ENCODE measurements at places on chromosomes 11 and 22.
A peak's percentile ranks its signal among the peaks of the same experiment; 100 is the strongest.

GRCh38 chr11:95076416-95076815 is 9.7 kb downstream of the SRSF8 start:
- DNase-seq = peak; percentile 21

- peak; percentile 50 for DNase-seq
Measured at GRCh38 chr22:45552580-45553350, 50.1 kb downstream of the FBLN1 start.

DNA sequence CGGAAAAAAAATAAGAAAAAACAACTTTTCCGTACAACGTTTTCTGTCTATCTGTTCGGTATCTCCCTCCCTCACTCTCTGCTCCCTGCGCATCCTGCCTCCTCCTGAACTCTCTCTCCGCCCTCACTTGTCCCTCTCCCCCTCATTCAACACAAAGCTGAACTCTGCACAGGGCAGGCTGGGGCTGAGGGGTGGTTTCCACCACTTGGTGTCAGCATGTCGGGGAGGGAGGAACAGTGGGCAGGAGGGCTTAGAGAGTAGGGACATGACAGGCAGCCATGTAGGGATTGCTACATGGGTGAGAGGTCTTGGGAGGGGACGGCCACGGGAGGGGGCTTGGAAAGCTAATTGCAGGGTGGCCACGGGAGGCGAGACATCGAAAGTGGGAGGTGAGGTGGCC is 17.6 kb downstream of the SLC22A12 start:
- DNase-seq = no peak

GRCh38 chr11:115872416-115872815 is 368.2 kb upstream of the CADM1 start:
- no peak for DNase-seq

DNA sequence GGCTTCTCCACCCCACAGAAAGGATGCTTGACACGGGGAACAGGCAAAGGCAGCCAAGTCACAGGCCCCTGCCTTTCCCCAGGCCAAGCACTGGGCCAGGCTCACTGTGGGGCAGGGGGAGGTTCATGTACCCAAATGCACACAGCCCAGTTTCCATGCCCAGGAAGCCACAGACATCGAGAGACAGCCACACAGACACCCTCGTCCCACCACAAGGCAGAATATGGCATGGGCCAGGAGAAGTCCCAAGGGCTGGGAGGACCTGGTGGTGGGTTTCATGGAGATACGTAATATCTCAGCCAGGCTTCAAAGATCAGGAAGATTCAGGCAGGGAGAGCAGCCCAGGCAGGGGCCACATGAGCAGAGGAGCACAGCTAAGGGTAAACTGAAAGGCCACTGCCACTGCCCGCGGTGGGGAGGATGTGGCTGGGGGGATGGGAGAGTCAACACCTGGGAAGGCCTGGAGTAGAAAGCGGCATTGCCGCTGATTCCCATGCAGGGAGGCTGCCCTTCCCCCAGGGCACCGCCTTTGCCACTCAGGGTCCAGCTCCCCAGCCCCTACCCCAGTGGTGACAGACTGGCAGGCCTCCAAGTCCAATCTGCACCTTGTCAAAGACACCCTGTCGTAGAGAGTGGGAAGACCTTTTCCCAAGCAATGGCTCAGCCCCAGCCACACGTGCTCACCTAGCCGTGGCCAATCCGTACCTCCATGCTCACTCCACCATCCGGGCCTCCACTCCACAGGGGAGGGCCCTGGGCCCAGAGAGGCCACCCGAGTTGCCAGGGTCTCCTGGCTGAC is 2.4 kb upstream of the MFNG start:
- DNase-seq = no peak

- no peak for DNase-seq
Measured at GRCh38 chr11:16833026-16833425, 94.6 kb downstream of the C11orf58 start.

DNA sequence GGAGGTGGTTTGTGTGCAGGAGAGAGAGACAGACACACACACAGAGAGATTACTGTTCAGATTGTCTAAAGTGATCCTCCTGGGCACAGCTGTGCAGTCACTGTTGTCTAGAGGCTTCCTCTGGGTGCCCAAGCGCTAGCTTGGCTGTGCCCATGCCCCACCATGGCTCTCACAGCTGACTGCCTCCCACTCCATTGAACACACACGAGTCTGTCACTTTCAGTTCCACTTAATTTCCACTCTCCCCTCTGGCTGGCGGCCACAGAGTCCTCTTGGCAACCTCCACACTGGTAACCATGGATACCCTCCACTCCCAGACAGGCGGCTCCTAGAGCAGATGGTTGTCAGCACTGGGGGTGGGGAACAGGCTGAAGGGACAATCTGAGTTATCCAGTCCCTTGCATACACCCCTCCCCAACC is 29.1 kb downstream of the MAP6 start:
- DNase-seq = peak; percentile 45

DNA sequence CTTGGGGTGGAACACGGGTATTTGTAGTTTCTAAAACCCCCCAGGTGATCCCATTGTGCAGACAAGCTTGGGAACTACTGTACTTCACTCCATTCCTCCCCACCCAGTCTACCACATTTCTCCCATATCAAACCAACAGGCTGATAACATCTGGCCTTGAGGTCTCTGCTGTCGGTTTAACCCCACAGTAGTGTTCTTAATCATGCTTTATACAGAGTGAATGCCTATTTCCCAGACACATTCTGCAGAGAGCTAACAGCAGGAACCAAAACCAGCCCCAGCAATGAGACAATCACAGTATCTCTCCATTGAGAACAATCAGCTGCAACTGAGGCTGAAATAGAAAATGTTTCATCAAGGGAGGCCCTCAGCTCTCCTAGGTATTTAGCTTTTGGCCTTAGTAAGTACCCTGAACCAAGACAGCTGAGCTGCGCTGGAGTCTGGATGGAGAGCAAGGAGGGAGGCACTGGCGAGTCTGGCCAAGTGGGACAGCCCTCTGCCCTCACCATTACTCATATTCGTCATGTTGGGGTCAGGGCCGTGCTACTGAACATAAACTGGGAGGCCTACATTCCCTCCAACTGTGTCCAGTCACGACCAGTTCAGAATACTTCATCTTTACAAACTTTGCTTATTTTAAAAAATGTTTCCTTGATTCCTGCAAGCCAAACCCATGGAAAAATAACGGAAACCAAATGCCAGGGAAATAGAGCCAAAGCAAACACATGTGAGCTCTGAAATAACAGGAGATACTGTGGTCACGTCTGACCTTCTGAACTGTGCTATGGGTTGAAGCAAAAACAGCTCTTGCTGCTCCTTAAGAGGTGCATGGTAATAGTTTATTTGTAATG is 81.0 kb downstream of the CCDC34 start:
- DNase-seq = no peak

GRCh38 chr11:63536669-63537292 is at the start of gene PLAAT4:
PLAAT4 (plus strand) TSS chr11:63536808; CDS start chr11:63536869, 61 bp downstream.
- DNase-seq = no peak

Measured in iPS-NIHi11 (cell line).